Urothelium cell line (cell line): ENCODE measurements at places on chromosomes 16 and 17.

DNA sequence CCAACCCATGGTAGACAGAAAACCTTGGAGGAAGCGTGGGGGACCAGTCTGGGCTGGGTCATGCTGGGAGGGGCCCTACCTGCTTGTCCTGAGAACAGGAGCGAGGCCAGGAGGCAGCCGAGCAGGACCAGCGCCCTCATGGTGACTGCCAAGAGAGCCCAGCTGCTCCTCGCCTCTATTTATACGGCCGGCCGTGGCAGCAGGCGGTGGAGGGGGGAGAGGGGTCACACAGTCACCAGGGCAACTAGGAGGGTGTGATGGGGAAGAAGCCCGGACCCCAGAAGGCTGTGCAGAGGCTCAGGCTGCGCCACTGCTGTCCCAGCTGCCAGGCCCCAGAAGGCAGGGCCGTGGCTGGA, at the start of gene SRL:
Gene SRL, minus strand, starts transcription at position 153 of the 356 bp plus-strand sequence. Its CDS starts 13 bp downstream, at position 140.
- DNase-seq: no peak

DNA sequence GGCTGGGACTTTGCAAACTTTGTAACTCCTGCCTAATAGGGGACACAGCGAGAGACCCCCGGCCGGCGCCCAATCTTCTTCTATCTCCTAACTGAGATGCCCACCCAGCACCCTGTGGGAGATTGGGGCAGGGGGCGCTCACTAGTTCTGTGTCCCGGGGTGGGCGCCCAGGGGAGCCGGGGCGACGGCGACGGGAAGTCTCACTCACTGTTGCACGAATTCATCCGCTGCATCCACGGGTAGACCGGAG, 3.9 kb upstream of the HOXB5 start:
- no peak for DNase-seq

DNA sequence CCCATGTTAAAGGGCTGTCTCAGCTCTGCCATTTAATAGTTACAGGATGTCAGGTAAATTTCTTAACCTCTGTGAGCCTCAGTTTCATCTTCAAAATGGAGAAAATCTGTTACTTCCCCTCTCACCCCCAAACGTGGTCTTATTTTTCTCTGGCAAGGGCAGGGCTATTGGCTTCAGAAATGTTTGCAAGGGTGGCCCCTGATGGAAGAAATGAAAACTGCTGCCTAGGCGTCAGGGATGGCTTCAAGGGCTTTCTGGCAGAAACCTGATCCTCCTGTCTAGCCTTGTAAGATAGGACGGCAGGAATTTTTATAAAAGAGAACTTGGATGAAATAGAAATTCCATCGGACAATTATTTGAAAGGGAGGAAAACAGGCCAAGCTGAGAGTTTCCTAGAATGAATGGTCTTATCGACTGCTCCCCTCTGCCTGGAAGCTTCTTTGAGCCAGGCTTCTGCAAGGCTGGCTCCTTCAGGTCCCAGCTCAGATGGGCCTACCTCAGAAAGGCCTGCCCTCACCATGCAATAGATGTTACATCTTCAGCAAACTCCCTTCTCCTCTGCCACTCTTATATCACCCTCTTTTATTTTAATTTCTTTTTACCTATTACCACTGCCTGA, 43.0 kb upstream of the TANGO6 start:
- peak; percentile 79 for DNase-seq

DNA sequence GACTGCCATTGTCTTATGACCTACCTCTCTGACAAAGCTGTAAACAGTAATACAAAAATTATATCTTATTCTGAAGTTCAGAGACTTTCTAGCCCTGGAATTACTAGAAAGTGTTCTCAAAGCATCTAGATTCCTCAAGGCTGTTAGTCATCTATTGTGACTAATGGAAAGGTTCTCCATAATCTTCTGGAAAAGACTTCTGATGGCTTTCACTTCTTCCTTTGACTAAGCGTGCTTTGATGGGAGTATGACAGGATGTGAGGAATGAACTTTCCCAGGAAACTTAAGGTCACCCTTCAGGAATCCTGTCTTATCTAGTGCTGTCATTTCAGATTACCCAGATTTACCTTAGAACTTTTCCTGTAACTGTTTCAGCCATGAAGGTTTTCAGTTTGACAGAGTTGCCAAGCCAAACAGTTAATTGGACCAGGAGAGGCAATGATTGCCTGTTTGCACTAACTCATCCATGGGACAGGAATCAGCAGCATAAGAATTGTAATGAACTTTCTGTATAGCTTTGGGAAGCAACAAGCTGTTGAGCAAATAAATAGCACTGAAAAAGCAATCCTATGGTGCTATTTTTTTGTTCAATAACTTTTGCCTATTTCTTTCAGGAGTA, 43.5 kb downstream of the AP2B1 start:
- DNase-seq: peak; percentile 4

GRCh38 chr17:74123350-74123749, 80.1 kb upstream of the RPL38 start:
- DNase-seq: peak; percentile 74

- DNase-seq: no peak
These were observed 315.8 kb downstream of the HAPSTR1 start for GRCh38 chr16:9407206-9407758.

DNA sequence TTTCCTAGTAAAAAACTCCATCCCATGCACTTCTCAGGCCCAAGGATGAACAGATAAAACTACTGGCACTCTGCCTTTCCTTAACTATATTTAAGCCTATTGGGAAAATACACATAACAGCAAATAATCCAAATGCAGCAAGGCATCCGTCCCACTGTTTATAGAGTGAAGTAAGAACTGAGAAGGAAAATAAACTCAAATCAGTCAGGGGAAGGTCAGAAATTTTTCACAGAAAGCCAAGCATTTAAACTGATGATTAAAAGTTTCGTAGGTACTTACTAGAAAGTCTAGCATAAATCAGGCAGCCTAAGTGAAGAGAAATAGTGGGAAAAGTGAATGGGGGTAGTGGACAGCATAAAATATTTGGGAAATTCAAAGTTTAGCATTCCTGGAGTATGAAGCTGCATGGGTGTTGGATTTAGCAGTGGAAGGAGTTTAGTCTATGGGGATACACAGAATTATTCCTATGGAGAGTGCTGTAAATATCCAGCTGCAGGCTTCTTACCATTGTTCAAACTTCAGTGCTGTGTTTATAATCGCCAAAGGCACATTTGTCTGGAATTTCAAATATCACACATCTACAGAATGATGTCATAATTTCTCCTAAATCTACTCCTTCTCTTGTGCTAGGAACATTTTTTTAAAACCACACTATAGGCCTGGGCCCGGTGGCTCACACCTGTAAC, 1131.0 kb upstream of the GOT2 start:
- DNase-seq: no peak

DNA sequence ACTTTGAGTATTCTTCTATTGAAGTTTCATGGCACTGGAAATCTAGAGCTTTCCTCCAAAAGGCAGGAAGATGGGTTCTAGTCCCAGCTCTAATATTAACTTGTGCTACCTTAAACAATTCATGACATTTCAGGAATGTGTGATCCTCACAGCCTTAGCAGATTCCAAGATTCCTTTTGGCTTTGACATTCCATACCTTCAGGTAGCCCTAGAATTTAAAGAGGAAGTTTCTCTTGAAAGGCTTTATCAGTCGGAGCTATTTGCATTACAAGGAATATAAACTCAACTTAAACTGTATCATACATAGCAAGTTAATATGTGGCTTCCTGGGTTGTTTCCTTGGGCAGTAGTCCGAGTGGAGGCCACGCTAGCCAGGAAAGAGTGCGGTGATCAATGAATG, 330.0 kb downstream of the SHISA9 start:
- peak; percentile 17 for DNase-seq

- no peak for DNase-seq
These were observed 15.8 kb downstream of the CLEC10A start for GRCh38 chr17:7064261-7064660.

- no peak for DNase-seq
These were observed 116.9 kb downstream of the NTN1 start for GRCh38 chr17:9138161-9138717.

DNA sequence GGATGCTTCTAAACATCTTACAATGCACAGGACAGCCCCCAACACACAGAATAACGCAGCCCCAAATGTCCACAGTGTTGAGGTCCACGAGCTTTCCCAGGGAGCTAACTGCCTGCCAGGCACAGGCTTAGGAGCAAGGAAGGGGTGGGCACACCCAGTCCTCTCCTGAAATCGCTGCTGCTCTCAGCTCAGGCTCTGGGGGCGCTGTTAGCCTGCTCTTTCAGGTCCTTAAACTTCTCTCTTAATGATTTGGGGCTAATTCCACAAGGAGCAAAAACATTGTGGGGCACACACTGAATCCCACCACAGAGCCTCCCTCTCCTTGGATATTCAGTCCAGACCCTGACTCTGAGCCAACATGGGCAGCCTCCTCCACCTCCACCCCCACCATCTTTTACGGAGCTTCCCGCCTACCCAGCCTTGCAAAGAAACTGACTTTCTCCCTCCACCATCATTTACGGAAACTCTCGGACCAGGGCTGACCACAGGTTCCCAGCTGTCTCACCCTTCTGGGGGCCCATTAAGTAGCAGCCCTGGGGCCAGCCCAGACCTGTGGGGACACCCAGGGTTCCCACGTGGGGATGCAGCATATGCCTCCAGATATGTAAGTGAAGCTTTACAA, 1.1 kb downstream of the CD300H start:
- peak; percentile 55 for DNase-seq

- DNase-seq: no peak
These were observed 55.2 kb upstream of the GOT2 start for GRCh38 chr16:58789351-58789750.

GRCh38 chr17:2414446-2415064, 13.7 kb upstream of the MNT start:
- DNase-seq: no peak

GRCh38 chr16:29804455-29805231, 1.7 kb upstream of the MAZ start:
- DNase-seq: no peak

GRCh38 chr16:31331141-31331764, 23.7 kb upstream of the ITGAX start:
- DNase-seq: peak; percentile 32

DNA sequence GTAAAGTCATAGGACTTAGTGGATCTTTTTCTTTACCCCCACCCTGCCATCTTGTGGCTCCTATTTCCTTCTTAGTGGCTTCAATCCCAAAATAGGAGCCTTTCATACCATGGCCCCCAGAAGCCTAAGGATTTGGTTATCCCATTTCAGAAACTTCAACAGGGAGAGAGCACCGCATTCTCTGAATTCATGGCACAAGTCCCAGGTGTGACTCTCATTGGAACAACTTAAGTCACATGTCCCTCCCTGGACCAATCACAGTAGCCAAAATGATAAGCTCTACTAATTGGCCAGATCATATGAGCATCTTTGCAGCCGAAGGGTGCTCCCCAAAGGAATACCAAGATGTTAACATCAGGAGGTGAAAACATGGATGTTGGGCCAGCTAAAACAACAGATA, 43.2 kb downstream of the AXIN2 start:
- DNase-seq: no peak

DNA sequence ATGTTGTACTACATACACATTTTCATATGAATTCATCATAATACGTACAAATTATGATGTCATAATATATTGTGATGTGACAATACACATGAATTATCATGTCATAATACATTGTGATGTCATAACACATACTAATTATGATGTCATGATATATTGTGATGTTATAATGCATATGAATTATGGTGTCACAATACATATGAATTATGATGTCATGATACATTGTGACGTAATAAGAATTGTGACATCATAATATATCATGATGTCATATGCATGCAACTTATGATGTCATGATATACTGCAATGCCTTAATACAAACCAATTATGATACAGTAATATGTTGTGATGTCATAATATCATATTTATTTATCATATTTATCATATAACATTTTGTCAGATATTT, 2074.3 kb downstream of the TP53TG3F start:
- DNase-seq: no peak

- DNase-seq: no peak
These were observed 484.9 kb upstream of the WSB1 start for GRCh38 chr17:26809033-26809432.

GRCh38 chr17:56064506-56064905, 88.8 kb upstream of the ANKFN1 start:
- no peak for DNase-seq

DNA sequence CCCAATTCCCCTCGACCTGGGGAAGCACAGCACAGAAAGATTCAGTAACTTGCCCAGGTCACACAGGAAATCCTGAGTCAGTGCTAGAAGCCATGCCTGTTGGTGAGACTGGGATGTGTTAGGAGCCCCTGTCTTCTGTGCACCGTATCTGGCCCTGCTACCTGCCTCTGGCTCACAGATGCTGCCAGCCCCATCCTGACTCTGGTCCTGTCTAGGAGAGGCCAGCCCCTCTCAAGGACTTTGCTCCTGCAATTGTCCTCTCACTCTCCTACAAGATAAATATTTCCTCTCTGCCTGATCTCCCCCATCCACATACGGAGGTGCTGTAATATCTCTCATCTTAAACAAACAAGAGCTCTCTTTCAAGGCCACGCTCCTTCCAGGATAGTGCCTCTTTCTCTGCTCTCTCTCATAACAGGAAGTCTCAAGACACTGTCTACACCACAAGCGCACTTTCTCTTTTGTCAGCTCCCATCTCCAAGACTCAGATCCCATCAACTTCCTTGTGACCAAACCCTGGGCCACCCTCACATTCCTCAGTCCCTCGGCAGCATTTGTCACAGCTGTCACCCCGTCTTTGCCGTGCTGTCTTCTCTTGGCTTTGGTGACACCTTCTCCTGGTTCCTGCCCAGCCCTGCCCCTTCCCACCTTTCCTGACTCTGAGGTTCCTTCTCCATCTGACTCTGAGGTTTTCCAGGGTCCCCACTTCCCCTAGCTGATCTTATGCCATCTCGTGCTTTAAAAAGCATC, 1.9 kb downstream of the SLC13A2 start:
- no peak for DNase-seq

- peak; percentile 38 for DNase-seq
These were observed 676 bp downstream of the CPD start for GRCh38 chr17:30379303-30379902.

GRCh38 chr17:58082870-58083490, at the start of gene DYNLL2:
TSS of gene DYNLL2 (plus strand) at chr17:58083419. CDS start at chr17:58087091, 3,672 bp downstream.
- peak; percentile 100 for DNase-seq

GRCh38 chr17:7281953-7282751, 634 bp downstream of the SLC2A4 start:
- no peak for DNase-seq

DNA sequence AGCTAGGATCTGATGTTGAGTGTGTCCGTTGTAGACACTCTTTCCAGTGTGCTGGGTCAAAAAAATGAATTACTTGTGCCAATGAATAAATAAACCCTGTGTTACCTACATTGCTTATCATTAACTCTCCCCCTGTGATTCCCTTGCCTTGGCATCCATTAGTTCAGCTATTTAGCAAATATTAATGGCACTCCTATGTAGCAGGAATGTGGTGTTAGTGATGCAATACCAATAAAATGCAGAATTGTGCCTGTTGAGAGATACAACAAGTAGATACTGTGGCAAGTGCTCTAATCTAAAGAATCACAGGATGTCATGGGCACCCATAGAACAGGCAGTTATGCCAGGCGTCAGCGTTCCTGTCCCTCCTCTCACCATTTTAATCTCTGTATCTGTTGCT, 343.2 kb downstream of the PMP22 start:
- DNase-seq: no peak

- DNase-seq: no peak
These were observed 160.8 kb downstream of the CA10 start for GRCh38 chr17:51997723-51998122.

GRCh38 chr16:583470-583814, 6.4 kb upstream of the RAB40C start:
- no peak for DNase-seq

- no peak for DNase-seq
These were observed 42.2 kb downstream of the HOXB1 start for GRCh38 chr17:48488548-48489106.
